ENCODE measurements at places on chromosomes 13 and 19.

- DNase-seq = no peak
Measured at GRCh38 chr19:18978616-18979015, 37.6 kb upstream of the HOMER3 start.

- no peak for DNase-seq
Measured at GRCh38 chr13:30314069-30314468, 6.7 kb upstream of the KATNAL1 start.

- no peak for DNase-seq
Measured at GRCh38 chr13:39209731-39210531, 171.7 kb downstream of the NHLRC3 start.

DNA sequence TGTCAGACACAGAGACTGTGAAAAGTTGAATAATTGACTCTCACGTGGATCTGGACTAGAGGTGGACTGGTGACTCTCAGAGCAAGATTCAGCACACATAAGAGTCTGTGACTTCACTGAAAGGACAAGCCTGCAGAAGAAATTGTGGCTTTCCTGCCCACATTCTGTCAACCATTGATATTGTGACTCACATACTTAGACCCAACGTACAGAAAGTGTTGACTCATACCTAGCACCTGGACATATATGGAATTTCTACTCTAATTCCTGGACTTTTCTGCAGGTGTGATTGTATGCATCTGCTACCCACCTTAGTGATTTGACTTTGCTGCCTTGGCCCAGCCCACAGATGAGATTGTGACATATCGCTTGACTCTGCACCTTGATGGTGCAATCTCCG lies 15.6 kb upstream of the ZNF730 start:
- no peak for DNase-seq

- no peak for DNase-seq
Measured at GRCh38 chr19:17037966-17038500, 11.4 kb upstream of the CPAMD8 start.

DNA sequence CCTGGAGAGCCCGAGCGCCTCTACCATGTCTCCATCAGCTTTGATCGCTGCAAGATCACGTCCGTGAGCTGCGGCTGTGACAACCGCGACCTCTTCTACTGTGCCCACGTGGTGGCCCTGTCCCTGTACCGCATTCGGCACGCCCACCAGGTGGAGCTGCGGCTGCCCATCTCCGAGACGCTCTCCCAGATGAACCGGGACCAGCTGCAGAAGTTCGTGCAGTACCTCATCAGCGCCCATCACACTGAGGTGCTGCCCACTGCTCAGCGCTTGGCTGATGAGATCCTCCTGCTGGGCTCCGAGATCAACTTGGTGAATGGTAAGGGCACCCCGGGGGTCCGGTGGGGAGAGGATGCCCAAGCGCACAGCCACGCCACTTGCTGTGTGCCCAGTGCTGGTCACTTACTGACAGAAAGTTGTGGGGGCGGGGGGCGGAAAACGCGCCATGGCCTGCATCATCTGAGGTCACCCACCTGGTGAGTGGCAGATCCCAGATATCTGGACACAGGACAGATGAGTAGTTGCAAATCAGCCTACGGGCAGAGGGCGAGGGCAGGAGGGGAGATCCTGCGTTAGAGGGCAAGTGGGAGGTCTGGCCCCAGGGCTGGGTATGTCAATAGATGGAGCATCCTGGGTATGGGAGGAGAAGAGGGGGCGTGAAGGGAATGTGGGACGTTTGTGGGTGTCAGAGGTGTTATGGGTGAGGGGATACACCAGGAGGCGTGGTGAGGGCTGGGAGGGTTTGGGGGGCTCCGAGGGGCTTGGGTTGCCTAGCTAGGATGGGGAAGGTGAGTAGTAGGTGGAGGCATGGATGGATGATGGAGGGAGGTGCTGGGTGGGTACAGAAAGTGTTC lies 9.8 kb downstream of the ZSWIM4 start:
- DNase-seq = no peak

DNA sequence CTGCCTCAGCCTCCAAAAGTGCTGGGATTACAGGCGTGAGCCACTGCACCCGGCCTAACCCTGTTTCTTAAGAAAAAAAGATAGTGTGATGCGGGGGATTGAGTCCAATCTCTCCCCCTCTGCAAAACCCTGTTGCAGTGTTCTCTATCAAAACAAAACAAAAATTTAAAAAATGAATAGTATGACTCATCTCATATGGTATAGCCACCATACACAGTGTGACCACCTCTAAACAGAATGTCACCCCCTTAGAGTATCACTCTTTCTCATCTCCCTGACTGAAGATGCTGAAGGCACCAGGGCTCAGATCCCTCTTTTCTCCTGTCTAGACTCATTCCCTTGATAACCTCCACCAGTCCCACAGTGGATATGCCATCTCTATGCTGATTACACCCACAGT lies 6.8 kb upstream of the ERF start:
- DNase-seq = no peak

- no peak for DNase-seq
Measured at GRCh38 chr13:53501387-53501786, 472.8 kb downstream of the OLFM4 start.

- no peak for DNase-seq
Measured at GRCh38 chr13:39132286-39133230, 94.3 kb downstream of the NHLRC3 start.

DNA sequence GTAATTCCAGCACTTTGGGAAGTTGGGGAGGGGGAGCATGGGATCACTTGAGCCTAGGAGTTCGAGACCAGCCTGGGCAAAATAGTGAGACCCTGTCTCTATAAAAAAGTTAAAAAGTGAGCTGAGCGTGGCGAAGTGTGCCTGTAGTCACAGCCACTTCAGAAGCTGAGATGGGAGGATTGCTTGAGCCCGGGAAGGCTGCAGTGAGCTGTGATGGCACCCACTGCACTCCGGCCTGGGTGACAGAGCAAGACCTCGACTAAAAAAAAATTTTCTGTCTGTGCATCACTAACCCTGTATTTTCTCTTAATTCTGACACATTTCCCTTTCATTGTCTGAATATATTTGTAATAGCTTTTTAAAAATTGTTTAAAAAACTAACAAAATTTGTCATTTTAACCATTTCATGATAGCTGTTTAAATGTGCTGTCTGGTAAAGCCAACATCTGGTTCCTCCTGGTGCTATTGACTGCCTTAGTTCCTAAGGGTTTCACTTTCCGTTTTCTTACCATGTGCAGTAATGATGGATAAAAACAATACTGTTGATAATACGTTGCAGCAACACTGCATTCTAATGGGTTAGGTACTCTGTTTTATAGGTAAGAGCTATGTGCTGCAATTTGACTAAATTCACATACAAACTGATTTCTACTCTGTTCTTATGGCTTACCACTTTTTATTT lies 29.7 kb downstream of the LATS2 start:
- no peak for DNase-seq

DNA sequence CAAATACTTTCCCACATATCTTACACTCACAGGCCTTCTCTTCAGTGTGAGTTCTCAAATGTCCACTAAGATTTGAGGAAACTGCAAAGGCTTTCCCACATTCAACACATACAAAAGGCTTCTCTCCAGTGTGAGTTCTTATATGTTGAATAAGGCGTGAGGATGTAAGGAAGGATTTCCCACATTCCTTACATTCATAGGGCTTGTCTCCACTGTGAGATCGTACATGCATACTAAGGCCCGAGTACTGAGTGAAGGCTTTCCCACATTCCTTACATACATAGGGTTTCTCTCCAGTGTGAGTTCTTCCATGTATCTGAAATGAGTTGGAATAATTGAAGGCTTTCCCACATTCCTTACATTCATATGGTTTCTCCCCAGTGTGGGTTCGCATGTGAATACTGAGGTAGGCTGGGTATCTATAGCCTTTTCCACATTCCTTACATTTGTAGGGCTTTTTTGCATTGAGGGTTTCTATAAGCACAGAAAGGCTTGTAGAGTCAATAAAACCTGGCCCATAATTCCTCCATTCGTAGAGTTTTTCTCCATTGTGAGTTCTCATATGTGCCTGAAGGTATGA lies 9.6 kb downstream of the ZNF426 start:
- no peak for DNase-seq

DNA sequence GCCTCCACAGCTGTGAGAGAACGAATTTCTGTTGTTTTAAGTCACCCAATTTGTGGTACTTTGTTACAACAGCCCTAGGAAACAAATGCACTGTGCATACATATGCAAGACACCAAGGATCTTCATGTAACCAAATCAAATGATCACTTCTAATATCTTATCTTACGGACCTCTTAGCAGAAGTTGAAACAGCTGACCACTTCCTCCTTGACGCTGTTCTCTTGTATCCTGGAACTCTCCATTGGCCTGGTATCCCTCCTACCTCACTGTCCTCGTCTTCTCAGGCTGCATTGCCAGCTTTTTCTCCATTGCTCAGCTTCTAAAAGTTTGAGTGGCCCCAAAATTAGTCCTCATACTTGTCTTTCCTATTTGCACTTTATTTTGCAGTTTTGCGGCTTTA lies 200.4 kb downstream of the DLEU7 start:
- no peak for DNase-seq

DNA sequence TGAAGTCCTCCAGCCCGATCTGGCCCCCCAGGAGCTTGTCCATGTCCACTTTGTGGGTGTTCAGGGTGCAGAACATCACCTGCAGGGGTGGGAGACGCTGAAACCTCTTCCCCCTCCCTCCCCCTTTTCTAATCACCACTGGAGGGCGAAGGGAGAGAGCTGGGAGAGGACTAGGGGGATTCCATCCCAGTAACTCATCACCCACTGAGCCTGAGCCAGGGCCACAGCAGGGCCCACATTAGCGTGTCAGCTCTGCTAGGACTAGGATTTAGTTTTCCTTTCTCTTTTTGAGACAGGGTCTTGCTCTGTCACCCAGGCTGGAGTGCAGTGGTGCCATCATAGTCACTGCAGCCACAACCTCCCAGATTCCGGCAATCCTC lies 5.5 kb upstream of the PTGER1 start:
- DNase-seq = no peak

DNA sequence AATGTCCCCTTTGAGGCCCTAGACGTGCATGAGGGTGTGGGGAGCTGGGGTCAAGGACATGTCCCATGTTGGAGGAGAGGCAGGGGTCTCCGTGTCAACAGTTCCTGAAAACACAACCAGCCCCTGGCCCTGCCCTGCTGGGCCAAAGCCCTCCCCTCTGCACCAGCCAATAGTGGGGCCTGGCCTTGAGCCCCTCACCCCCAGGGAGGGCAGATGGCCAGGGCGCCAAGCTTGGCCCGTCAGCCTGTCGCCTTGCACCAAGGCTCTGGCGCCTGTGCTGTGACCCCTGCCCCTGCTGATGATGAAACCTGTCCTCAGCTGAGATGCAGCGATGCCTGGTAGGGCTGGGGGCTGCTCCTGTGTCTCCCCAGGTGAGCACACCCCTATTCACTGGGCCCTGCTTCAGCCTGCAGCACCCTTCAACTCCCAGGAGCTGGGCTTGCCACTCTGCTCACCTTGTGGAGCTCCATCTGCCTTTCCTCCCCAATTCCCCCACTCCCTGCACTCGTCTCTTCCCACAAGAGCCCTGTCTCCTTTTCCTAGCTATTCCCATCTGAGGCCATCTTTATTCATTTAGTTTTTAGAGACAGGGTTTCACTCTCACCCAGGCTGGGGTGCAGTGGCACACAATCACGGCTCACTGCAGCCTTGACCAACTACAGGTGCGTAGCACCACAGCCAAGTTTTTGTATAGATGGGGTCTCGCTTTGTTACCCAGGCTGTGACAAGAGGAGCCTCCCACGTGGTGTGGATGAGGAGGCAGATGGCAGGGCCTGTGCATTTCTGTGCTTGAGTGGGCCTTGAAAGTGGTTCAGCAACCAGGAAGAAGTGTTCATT lies 2.1 kb upstream of the HAMP start:
- no peak for DNase-seq

DNA sequence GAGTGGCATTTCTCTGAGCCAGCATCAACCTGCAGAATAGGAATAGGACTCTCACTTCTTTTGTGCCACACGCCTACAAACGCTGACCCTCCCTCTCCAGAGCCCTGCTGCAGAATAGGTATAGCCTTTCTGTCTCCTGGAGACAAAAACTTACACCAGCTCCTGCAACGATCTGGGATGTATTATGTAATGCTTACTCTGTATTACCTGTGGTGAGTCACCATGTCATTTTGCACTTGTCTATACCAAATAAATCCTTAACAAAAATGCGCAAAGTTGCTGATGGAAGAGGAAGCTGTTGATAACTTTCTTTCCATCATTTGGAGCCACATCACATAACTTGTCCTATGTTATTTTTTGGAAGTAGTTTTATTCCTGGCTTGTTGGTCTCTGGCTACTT lies 155.8 kb upstream of the FNDC3A start:
- DNase-seq = no peak

GRCh38 chr19:35731779-35732405 lies 10.4 kb downstream of the IGFLR1 start:
- no peak for DNase-seq

GRCh38 chr19:38985262-38985661 lies 9.7 kb upstream of the FBXO17 start:
- DNase-seq = no peak

DNA sequence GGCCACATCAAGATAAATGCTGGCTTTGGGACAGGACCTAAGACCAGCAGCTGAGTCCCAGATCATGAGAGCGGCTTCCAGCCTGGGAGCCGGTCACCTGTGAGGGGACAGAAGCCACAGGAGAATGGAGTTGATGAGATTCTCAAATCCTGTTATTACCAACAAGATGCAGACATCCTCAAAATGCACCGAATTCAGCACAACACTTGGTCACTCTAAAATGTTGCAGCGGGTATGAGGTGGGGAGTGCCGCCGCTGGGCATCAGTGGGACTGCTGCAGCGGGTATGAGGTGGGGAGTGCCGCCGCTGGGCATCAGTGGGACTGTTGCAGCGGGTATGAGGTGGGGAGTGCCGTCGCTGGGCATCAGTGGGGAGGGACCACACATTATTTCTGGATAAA lies 21.2 kb downstream of the RANBP3 start:
- no peak for DNase-seq

- no peak for DNase-seq
Measured at GRCh38 chr19:5789886-5790558, 941 bp downstream of the DUS3L start.

- no peak for DNase-seq
Measured at GRCh38 chr19:21202865-21203494, 61.1 kb downstream of the ZNF431 start.

DNA sequence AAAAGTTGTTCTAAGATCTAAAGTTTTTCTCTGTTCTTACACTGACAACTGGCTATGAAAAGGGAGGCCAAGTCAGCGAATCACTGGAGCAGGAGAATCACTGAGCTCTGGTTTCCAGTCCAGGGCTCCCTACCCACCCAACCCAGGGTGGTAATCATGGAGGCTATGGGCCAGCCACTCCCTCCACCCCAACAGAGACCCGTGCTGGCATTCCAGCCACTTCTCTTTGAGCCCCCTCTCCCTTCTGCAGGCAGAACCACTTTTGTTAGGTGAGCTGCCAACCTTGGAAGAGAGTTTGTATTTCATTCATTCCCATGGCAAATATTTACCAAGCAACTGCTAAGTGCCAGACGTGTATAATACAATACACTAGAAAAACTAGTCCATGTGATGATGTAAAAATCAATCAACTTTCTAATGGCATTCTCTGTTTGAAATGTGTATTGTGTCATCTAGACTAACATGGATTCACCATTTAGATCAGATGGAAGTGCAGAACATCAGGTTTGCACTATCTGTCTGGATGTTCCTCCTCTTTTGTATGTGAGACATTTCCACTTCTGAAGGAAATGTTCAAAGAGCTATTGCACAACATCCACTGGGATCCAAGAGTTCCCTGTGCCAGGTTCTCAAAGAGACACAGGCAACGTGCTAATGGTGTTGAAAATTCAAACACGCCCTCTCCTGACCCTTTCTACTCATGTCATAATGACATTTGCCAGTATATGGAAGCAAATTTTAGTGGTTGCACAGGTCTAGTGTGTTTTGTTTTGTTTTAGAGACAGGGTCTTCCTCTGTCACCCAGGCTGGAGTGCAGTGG lies 5.3 kb downstream of the MLNR start:
- DNase-seq = no peak
